ENCODE measurements at places on chromosomes 11 and 22.

GRCh38 chr11:78189174-78189724 lies 530 bp downstream of the USP35 start:
- DNase-seq: no peak

GRCh38 chr11:45676522-45677095 lies 11.2 kb upstream of the CHST1 start:
- DNase-seq: no peak

- peak; percentile 50 for DNase-seq
These were observed 64.2 kb downstream of the MICAL2 start for GRCh38 chr11:12174477-12175143.

- DNase-seq: peak; percentile 67
These were observed 136.2 kb downstream of the OSBP2 start for GRCh38 chr22:30830907-30831306.

DNA sequence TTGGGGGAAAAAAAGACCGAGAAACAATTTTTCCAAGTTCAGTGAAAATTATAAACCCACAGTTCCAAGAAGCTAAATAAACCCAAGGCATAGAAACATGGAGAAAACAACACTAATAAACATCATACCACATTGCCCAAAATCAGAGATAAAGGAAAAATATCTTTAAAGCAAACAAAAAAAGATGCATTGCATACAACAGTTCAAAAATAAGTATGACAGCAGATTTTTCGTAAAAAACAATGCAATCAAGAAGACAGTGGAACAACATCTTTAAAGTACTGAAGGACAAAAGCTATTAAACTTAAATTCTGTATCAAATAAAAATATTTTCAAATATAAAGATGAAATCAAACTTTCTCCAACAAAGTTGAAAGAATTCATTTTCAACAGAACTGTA lies 921.3 kb downstream of the METTL15 start:
- peak; percentile 14 for DNase-seq
